ENCODE measurements at places on chromosomes 1 and 21.

- DNase-seq: peak; percentile 49
Measured at GRCh38 chr1:248858096-248858890, 592 bp downstream of the ZNF692 start.

DNA sequence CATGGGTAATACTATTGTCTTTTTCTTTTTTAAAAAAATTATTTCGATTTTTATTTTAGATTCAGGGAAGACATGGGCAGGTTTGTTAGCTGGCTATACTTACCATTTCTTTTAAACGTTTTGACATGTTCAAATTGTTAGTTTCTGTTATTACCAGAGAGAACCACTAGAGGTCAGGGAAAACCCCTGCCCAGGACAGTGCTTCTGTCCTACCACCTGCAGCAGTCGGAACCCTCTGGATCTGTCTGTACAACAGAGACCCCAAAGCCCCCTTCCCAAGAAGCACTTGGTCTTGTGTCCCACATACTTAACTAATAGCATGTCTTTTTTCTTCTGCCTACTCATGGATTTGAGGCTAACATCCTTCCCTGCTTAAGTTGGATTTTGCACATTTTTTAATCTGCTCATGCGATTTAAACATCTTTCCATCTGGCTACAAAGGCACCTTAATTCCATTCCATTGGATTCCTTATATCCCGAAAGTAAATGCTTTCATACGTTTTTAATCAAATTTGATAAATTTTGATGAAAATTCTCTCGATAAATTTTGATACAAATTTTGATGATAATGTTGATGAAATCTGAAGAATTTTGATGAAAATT lies 10.0 kb upstream of the C1orf115 start:
- no peak for DNase-seq

GRCh38 chr1:24694380-24694843 lies 50.8 kb upstream of the CLIC4 start:
- no peak for DNase-seq

- DNase-seq: no peak
Measured at GRCh38 chr1:29478151-29478791, 241.9 kb downstream of the PTPRU start.

DNA sequence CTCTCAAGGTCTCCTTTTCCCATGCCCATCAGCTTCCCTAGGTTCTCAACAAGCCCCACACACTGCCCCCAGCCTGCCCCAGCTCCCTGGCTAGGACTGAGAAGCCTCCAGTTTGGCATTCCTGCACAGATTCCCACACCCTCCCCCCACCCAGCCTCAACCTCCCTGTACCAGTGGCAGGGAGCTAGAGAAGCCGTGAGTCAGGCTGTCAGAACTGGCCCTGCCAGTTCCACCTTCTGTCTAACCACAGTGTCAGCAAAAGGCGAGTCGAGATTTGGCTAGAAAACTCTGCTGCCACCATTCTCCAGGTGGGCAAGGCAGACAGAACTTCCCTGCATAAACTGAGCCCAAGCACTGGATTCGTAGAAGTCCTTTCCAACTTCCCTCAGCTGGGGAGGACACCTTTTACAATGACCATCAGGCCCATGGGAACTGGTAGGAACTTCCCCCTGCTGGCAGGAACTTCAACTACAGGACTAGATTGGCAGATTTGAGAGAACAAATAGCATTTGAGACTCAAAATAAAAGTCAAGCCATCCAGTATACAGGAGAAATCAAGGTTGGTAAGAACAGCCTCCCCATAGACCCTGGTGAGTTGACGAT lies 31.0 kb downstream of the TNNT2 start:
- peak; percentile 5 for DNase-seq

- no peak for DNase-seq
Measured at GRCh38 chr1:56709269-56709880, 64.3 kb downstream of the PRKAA2 start.
